ENCODE measurements at places on chromosomes 3 and 15. TPM values are rescaled to one million over a fixed set of nuclear protein-coding genes. Genes with fewer than 3 reads are reported as not detected.

GRCh38 chr3:142224482-142225072, 808 bp downstream of the GK5 start:
- DNase-seq = no peak

- no peak for DNase-seq
These were observed 983.1 kb downstream of the FHIT start for GRCh38 chr3:60268123-60268522.

The C15orf62 gene
- 0.11 TPM for total RNA-seq

- no peak for DNase-seq
These were observed 63.2 kb upstream of the CGNL1 start for GRCh38 chr15:57313134-57313483.

The IL12A gene
- 0.20 TPM for total RNA-seq

The ERICH6 gene
- total RNA-seq = not detected

The PLXNA1 gene
- total RNA-seq = 82.6 TPM

The GOLGA8M gene
- not detected for total RNA-seq

- no peak for DNase-seq
These were observed 18.1 kb downstream of the SYNPR start for GRCh38 chr3:63296249-63296648.

DNA sequence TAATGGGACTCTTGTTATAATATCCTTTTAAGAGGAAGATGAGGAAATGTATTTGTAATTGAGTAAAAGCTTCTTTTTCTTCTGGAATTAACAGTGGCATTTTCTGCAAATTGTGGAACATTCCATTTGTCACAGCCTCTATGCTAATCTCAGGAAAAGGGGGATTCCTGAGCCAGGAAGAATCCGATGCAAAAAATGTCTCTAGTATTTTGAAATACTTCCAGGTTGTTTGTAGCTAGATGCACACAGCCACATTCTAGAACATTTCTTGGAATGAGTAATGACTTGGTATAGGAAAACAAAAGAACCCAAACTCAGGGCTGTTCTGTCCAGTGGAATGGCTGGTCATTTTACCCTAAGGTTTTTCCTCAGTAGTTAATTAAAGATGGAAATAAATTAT, 98.5 kb upstream of the SLC2A2 start:
- DNase-seq = no peak

The ILDR1 gene
- total RNA-seq = not detected

DNA sequence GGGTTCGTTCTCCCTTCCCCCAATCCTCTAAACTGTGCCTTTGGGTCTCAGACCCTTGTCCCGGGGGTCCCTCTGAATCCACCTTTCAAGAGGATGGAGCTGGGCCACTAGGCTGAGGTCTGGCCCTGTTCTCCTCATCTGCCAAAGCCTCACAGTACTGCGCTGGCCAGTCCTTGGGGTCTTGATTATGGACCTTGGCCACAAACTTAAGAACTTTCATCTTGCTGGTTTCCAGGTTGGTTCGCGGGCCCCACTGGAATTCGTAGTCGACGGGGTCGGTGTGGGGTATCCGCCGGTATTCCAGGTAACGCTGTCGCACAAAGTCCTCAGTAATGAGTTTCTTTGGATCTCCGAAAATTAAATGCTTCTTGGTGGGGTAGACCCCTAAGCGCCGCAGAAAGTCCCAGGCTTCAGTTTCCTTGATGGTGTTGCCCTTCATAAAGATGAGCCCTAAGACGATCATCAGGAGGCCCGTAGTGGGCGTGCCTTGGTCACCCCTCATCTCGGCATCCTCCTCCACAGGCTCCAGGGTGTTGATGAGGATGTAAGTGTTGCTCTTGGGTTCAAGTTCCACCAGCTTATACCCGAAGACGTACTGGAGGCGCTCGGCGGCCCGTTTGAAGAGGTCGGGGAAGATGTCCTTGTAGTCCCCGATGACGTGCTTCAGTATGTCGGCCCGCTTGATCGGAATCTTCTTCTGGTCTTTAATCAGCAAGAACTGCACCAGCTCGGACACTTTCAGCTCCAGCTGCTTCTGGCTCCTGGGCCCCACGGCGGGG, 727 bp downstream of the NSMCE3 start:
- DNase-seq = peak; percentile 8

DNA sequence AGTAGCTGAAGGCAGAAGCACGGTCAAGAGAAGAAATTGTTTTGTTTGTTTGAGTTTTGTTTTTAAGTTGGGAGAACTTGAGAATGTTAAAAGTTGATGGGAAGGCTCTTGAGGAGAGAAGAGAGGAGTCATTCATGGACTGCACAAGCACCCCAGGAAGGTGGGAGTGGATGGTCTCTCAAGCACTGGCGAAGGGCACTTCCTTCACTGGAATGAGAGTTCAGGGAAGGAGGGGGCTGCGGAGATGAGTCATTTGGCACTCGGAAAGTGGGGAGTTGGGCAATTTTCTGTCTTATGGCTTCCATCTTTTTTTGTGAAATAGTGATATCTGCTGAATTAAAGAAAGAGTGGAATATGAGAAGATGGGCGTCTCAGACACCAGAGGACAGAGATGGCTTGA, 66.0 kb downstream of the ATP13A4 start:
- DNase-seq = no peak

GRCh38 chr3:130850044-130850797, 43.7 kb upstream of the ATP2C1 start:
- DNase-seq = peak; percentile 97

DNA sequence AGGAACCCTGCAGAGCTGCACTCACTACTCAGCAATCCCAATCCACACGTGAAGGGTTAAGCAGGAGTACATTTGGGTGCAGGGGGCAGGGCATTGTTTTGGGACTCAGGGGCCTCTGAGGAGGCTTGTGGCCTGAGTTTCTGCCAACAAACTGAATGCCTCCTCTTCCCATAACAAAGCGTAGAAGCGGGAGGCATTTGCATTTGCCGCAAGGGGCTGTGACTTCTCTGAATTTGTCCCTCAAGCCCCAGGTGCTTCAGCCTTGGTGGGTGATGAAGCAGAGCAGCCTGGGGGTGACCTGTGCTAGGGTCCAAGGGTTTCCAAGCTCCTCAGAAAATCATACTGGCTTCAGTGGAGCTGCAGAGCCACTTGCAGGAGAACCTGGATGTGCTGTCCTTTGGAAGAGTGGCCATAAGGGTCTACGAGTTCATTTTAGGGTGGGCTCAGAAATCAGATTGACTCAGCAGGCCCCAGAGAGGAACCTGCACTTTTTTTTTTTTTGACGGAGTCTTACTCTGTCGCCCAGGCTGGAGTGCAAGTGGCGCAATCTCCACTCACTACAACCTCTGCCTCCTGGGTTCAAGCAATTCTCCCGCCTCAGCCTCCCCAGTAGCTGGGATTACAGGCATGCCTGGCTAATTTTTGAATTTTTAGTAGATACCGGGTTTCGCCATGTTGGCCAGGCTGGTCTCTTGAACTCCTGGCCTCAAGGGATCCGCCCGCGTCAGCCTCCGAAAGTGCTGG, 1.4 kb upstream of the RPSA start:
- DNase-seq = no peak

GRCh38 chr3:161854232-161854771, 357.7 kb downstream of the OTOL1 start:
- DNase-seq = peak; percentile 85

- no peak for DNase-seq
These were observed 13.6 kb upstream of the SLC6A1 start for GRCh38 chr3:10978956-10979355.

The FEZF2 gene
- not detected for total RNA-seq

DNA sequence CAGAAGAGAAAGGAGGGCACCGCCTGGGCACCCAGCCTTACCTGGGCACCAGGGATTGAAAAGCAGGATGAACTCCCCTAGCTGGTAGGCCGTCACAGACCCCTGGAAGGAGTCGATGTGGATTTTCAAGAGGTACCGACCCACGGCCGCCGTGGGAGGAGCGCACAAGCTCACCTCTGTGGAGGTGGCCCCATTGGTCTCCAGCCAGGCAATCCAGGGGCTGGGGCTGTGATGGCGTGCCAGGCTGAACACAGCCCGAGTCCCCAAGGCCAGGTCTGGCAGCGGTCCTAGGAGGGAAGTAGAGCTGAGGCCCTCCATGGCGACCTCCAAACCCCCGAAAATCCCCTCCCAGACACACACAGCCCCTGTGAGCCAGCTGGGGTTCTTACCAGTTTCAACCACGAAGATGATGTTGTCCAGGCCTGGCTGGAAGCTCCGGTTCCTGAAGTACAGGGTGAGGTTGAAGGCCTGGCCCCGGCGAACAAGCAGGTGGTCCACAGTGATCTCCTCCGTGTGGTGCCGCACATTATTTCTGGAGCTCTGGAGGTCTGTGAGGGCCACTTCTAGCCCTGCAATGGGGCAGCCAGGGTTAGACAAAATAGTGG, 6.6 kb downstream of the TGM5 start:
- DNase-seq = no peak

DNA sequence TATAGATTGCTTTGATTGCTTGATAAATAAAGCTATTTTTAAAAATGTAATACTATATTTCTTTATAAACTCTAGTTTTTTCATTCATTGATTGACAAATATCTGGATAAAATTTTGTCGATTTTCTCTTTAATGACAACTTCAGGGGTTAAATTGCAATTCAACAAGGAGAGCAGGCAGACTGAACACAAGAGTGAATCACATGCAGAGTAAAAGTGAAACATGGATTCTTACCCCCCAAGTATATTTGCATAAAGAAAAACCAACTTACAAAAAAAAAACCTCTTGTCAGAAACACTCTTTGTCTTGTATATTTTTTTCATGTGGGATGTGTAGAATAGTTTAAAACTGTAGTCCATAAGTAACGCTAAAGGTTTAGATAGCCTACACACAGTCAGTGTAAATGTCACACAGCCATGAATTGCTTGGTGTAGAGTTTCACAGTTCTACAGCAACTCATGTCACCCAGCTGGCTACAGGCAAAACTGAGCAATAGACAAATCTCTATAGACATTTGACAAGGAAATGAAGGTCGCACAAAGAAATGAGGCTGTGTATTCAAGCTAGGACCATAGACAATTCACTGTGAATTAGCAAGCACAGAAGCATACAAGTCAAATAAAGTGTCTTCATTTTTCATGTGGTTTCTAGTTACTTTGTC, 141.6 kb downstream of the THRB start:
- DNase-seq = no peak

The PTH1R gene
- not detected for total RNA-seq

The CP gene
- total RNA-seq = not detected

The ARNT2 gene
- total RNA-seq = 0.25 TPM

DNA sequence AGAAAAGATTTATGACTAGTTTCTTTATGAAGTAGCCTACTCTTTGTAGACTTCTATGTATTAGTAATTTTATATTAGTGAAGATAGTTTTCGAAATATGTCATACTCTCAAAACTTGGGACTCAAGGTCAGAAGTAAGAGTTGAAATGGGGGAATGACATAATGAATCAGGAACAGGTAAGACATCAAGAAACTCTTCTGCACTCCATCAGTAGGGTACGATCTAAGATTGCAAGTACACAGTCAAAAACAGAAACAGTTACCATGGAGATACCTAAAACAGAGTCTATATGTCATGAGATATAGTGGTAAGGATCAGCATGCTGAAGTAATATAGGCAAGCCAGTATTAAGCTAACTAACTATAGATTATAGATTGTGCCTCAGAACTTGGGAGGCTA, 187.0 kb upstream of the MLF1 start:
- no peak for DNase-seq

The THAP10 gene
- total RNA-seq = 3.1 TPM

- DNase-seq = peak; percentile 73
These were observed 1.7 kb downstream of the RAB11A start for GRCh38 chr15:65870889-65871533.

DNA sequence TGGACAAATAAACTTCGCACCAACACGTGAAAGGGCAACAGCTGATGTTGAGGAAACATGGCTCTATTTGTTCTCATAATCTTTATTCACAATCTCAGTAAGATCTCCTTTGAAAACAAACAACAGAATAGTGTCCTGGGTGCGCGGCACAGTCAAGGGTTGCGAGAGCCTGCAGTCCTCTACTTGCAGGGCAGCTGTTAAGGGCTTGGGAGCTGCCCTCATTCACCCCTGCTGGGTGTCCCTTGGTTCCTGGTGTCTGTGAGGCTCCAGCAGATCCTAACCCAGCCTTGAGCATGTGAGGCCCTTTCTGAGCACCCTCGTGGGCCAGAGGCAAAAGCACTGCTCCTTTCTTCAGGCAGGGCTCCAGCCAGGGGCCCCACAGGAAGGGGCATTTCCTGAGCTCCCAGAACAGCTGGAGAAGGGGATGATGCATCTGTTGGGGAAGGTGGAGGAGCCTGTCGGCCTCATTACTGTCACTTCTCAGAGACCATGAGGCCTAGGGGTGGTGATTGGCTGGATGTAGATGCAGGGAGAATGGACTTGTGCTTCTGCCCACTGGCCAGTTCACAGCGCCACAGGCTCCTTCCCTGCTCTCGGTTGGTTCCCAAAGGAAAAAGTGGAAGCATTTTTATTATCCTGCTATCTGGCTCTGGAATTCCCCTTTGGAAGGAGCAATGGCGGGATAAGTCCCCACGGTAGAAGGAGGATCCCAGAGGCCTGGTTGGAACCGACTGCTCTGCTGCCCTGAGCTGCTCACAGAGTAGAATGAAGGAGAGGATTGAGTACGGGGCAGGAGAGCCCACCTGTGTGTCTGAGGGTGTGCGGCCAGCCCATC, 51.9 kb upstream of the KLF13 start:
- no peak for DNase-seq

The FGF12 gene
- total RNA-seq = not detected

GRCh38 chr3:30426293-30426993, 180.0 kb upstream of the TGFBR2 start:
- DNase-seq = no peak

GRCh38 chr3:159637883-159638542, 350.6 kb upstream of the IL12A start:
- no peak for DNase-seq

GRCh38 chr3:119148493-119149180, 2.7 kb downstream of the TEX55 start:
- DNase-seq = no peak

The SORD gene
- total RNA-seq = 44.0 TPM

The SERP1 gene
- 81.0 TPM for total RNA-seq

DNA sequence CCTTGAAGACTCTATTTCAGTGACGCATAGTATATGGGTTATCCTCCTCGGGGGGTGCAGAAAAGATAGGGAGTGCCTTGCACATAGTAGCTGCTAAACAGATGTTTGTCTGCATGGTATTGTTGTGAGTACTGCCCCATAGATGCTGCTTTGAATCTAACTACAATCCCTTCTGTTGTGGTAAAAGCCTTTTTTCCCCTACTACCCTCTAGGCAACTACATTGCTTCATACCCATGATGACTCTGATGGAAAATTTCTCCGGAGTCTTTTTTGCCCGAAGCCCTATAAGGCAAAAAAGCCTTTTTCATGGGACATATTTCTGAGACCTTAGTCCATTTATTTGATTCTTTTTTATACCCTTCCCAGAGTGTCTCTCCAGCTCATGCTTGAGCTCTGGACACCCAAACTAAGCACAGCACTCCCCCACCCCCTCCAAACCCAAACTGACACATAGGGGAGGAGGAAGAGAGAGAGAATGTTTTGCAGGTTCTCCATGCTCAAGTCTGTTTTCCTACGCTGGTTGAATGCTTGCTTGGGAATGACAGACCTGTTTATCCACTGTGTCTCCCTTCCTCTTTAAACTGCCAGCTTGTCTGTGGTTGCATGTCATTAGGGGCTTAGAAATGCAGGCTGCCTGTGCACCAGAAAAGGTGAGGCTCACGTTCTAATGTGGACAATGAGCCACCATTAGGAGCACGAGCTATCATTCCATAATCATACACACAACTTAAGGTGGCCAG, 52.9 kb downstream of the LRTM1 start:
- no peak for DNase-seq

GRCh38 chr3:72482589-72483321, 365.5 kb downstream of the SHQ1 start:
- peak; percentile 57 for DNase-seq

The TJP1 gene
- 94.0 TPM for total RNA-seq

Measured in foreskin keratinocyte (primary cell).